ENCODE measurements at places on chromosomes 1 and 21. TPM values are rescaled to one million over a fixed set of nuclear protein-coding genes. Genes with fewer than 3 reads are reported as not detected.
A peak's percentile ranks its signal among the peaks of the same experiment; 100 is the strongest.

GRCh38 chr1:43610339-43610738 lies 39.6 kb upstream of the KDM4A start:
- no peak for DNase-seq

DNA sequence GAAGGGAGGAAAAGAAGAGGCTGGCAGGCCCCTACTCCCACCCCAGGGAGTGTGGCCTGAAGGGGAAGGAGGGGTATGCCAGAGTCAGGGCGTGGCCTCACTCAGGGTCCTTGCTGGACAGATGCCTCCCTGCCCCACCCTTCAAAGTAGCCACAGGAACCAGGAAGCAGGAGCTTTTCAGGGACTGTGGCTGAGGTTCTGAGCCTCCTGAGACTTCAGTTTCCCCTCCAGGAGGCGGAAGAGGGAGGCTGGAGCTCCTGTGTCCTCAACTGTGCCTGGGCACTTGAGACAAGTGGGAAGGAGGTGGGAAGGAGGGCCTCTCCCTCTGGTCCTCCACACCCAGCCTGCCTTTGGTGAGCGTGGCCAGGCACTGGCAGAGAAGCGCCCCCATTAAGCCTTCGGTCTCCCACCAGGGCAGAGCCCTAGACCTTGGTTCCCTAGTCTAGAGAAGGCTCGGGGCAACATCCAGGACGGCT lies 5.3 kb downstream of the CELSR2 start:
- DNase-seq = no peak

DNA sequence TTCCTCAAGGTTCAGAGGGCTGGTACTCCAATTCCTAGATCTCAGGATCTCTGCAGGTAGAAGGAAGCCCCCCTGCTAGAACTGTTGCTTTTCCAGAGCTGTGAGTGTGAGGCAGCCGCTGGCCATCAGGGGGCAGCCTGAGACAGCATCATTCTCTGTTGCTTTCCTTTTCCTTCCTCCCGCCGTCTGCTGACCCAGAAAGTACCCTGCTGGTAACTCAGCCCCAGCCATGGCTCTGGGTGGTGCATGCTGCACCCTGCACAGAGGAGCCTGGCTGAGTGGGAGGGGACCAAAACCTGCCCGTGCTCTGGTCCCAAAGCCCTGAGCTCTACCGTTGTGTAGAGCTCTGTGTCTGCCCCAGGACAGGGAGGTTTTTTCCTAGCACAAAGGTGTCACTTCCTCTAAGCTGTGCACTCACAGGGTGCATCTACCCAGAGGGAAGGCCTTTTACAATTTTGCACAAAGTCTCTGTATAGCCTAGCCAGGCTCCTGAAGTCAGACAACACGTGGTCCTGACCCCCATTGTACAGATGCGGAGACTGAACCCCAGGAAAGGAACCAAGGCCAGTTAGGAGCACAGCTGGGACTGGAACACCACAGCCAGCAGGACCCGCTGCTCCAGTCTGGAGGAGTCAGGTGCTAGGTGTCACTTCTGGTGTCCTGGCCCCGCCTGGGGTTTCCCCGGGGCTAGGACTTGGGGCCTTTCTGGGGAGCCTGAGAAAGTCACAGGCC lies 5.6 kb upstream of the FAM131C start:
- DNase-seq = peak; percentile 86

DNA sequence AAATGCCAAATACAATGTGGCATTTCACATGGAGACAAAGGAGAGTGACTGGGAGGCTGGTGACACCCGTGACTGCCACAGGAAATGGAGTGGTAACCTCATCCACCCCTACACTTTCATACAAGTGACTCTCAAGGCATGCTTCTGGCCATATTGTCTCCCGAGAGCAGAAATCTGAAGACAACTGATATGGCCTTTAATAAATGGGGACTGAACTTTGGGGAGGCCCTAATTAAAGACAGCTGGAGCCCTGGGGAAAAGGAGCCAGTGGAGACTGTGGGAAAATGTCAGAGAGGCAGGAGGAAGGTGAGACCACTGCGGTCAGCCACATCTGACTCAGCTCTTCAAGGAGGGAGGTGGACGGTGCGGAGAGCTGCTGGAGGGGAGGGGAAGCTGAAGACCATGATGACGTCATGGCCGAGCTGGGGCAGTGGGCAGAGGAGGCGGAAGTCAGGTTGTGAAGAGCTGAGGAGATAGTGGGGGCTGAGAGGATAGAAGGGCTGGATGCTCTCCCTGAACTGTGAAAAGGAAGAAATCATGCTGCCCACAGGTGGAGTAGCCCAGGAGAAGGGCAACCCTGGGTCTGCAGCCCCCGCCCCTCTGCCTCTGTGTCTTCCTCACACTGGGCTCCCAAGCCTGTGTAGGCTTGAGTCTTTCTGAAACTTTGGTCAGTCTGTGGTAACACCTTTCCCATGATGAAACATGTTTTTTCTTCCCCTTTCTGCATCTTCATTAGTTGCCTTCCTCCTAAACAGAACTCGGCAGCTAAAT lies 14.0 kb upstream of the NCF2 start:
- DNase-seq = no peak

DNA sequence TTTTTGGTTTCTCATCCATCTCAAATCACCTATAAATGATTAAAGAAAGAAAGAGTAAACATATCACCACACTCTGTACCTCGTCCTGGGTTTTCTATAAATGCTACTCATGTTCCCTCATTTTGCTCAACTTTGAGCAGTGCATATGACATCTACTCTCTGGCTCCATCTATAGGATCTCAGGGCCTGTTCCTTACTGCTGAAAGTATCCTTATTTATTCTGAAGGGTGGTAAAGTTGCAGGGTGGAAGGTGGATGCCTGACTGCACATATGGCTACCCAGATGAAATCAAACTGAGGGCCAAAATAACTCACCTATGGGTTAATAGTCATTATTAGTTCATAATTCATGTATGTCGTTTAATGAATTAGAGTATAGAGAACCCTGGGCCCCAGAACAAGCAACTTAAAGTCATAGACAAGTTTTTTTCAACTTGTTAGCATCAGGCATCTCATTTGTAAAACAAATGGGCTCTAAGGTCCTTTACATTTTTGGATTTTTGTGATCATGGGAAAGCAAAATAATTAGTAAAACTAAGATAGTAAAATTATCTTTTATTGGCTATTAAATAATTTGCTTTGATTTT lies 46.5 kb downstream of the NCF2 start:
- no peak for DNase-seq

- no peak for DNase-seq
Measured at GRCh38 chr21:27796106-27796505, 829.2 kb upstream of the ADAMTS5 start.

- no peak for DNase-seq
Measured at GRCh38 chr21:41235201-41235600, 67.2 kb downstream of the BACE2 start.

The HES3 gene
- not detected for total RNA-seq

The UBL4B gene
- 1.8 TPM for total RNA-seq

The IGSF9 gene
- 44.1 TPM for total RNA-seq

Data from suprapubic skin (tissue), 4 donors.